ENCODE measurements at places on chromosomes 5 and 9. TPM values are rescaled to one million over a fixed set of nuclear protein-coding genes. Genes with fewer than 3 reads are reported as not detected.

The IFNA21 gene
- total RNA-seq, result not detected

The NMUR2 gene
- total RNA-seq, result not detected

The ACTBL2 gene
- 5.6 TPM for total RNA-seq

The UAP1L1 gene
- 7.1 TPM for total RNA-seq

GRCh38 chr5:2524620-2525019 is 226.9 kb downstream of the IRX2 start:
- no peak for DNase-seq

DNA sequence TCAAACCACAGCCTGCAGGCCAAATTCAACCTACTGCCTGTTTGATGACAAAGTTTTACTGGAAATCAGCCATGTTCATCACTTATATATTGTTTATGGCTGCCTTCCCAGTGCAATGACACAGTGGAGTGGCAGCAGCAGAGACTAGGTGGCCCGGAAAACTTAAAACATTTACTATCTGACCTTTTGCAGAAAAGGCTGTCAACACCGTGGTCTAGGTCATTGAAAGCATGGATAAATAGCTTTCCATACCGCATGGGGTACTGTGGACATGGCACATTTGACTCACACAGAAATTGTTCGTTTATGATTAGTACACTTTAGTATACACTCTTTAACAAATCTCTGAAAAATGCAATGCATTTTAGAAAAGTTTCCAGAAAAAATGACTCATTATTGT is 298.3 kb upstream of the EFNA5 start:
- DNase-seq, result no peak

DNA sequence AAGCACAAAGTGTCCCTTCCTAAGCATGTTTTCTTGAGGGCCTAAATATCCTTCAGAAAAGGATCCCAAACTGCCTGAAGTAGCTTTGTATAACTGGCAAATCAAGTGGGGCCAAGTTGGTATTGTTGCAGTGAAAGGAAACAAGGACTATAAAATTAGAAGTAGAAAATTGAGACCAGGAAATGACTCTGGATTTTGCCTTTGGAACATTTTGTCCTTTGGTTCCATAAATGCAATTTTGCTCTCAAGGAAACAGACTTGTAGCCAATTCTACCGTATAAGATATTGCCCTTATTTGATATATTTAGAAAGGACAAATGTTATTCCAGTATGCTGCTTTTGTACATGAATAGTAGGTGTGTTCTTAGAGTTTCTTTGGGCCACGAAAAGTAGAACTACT is 34.4 kb downstream of the RABGAP1 start:
- no peak for DNase-seq

DNA sequence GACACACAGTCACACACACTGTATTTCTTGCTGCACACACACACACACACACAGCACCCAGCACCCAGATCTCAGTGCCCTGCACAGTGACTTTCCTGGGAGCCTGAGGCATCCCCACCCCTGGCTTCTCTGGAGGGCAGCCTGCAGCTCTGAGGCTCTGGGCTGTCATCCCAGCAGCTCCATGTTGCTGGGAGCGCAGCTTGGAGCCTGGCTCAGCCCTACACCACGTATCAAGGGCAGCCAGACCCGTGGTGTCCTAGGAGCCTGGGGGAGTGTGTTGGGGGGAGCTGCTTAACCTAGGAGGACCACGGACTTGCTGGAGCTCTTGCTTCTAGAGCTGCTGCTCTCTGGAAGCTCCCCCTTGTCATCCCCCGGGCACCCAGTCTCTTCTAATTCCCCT is 5.2 kb downstream of the IER5L start:
- no peak for DNase-seq
